ENCODE measurements at places on chromosomes 7 and 10.

DNA sequence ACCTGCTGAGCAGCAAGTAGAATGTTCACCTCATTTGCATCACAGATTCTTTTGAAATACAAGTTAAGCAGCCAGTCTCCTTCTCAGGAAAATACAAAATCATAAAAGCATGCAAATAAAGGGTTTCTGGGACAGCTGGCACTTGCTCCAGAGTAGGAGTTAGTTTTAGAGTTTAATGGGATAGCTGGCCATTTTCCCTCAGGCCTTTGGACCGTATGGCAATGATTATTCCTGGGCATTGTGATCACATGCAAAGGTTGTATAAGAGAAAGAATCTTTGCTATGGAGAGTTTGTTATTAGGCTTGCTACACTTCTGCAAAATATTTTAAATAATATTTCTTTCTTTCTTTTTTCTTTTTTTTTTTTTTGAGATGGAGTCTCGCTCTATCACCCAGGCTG is 240.8 kb downstream of the CDK14 start:
- DNase-seq, result no peak

- DNase-seq, result no peak
Observed at GRCh38 chr10:128727114-128727513, 600.9 kb upstream of the MKI67 start.

DNA sequence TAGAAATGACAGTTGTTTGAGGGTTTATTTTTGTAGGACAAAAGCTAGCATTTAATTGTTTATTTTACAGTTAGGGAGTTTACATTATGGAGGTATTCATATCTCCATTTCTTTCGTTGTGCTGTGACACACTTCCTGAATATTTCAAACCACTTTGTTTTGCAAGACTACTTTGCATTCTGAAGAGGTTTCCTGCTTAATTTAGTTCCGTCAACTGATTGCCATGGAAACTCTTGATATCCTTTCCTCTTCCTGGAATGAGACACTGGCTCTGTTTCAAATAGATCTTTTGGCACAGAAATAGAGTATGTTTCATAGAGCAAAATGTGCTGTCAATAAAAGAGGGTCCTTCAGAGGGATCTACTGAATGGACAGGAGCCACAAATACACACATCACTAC is 159.5 kb upstream of the AGR3 start:
- peak; percentile 90 for DNase-seq

GRCh38 chr7:74476626-74477025 is 22.9 kb downstream of the GTF2IRD1 start:
- DNase-seq, result no peak

DNA sequence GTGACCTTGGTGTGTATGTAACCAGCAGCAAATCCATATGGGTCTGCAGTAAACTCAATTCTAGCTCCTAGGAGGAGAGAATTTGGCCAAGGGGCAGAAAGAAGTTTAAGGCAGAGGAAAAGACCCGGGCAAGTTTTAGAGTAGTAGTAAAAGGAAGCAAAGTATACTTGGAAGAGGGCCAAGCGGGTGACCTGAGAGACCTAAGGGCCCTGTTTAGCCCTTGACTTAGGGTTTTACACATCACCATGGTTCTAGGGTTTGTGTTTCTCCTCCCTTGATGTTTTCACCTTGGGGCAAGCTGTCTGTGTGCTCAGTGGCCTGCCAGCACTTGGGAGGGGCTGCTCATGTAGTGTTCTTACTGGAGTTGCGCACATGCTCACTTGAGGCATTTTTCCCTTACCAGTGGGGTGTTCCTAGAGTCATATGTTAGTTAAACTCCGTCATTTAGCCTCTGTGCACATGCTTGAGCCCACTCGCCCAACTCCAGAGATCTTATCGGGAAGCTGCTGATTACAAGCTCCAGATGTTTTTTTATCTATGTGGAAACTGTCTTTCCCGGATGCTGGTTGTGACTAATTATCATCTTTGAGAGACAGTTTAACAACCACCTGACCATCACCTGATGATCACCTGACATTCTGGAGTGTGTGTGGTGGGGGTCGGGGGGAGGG is 137.6 kb upstream of the PRSS1 start:
- no peak for DNase-seq

GRCh38 chr10:22737587-22737986 is 23.2 kb upstream of the PIP4K2A start:
- DNase-seq, result peak; percentile 69

DNA sequence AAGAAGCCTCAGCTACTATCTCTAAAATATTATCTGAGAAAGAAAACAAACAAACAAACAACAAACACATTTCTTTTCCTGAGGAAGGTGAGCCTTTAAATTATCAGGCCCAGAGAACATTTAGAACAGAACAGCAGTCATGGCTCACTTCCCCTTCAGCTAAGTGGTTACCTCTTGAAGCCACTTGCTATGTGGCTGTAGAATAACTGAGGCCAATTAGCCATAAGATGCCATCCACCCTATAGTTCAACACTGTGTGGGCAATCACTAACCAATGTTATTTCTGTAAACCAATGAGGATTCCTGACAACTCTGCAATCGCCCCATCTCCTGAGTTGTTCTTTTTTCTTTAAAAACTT is 3.7 kb upstream of the UPP1 start:
- DNase-seq, result no peak

DNA sequence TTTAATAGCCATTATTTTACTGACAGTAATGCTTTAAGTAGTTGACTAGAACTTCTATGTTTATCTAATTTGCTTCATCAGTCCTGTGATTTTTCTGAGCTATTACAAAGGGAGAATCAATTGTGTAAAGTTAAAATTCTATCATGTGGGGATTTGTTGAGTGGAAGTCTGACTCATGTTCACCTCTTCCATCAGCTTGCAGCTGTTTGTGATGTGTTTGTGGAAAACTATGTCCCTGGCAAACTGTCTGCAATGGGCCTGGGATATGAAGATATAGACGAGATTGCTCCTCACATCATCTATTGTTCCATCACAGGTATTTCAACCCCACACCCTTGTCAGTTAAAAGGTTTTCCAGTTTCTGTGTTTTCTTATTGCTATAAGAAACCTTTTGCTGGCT is 59.9 kb downstream of the SUGCT start:
- no peak for DNase-seq

DNA sequence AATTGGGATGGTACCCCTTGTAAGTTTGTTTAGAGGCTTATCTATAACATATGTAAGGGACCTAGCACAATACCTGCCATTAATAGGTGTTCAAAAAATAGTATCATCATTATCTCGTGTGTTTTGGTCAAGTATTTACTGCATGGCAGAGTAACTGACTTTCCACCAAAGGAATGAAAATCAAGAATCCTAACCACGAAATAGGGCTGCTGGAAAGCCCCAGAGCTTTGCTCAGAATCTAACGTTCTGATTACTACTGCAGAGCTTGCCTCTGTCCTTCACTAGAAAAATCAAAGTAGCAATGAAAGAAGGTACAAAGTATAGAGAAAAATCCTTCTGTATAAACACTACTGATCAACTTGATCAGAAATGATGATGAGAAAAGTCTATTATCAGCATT is 34.9 kb downstream of the DCLRE1C start:
- DNase-seq, result no peak

DNA sequence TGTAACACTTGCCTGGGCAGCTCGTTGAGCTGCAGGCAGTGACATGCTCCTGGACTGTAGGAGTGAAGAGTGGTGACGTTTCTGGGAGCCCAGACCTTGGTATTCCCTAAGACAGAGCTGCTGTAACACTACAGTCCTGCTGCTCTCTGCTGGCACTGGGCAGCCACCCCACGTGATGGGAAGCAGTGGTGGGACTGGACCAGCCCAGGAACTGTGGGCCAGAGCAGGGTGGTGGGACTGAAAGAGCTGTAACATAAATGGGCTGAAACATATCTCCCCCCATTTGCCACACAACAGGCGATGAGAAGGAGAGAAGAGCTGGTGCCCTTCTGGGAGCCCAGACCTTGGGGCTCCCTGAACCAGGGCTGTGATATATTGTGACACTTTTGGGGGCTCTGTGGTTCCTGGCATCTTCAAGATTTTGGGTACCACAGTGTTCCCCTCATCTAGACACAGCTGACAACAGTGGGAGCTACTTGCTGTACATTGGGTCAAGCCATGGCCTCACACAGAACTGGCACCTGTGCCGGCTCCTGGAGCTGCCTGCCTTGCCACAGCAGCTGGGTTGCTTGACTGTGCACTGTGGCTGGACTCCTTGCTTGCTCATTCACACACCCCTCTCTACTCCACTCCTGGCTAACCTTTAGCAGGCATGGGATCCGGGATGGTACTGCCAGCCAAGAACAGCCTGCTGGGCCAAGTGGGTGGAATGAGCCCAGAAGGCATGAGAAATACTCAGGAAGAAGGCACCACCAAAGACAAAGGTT is 161.3 kb upstream of the PCDH15 start:
- DNase-seq, result no peak

GRCh38 chr10:5910323-5911100 is 20.5 kb downstream of the FBH1 start:
- no peak for DNase-seq

GRCh38 chr7:130463553-130464434 is 23.0 kb upstream of the CEP41 start:
- no peak for DNase-seq

DNA sequence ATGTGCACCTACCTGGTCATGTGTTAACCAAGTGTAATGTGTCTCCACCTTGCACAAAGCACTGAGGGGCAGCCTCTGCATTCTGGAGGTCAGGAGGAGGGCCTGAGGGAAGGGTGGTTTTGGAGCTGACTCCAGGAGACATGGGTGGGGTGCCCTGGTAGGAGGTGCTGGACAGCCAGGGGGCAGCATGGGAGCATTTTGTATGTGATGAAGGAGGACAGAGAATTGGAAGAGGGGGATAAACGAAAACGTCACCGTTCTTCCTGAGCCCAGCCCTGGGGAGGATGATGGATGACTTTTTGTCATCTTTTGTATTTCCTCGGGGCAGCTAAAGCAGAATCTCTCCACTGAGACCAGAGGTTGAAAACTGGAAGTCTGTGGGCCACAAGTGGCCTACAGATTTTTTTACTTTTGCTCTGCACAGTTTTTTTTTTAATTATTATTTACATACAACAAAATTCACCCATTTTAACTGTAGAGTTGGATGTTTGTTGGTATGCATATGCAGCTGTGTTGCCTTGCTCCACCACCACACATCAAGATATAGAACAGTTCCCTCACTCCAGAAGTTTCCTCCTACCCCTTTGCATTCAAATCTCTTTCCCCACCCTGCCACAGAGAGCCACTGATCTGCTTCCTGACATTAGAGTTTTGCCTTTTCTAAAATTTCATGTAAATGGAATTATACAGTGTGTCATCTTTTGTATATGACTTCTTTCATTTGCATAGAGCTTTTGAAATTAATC is 242.5 kb downstream of the VTI1A start:
- peak; percentile 16 for DNase-seq

- no peak for DNase-seq
Observed at GRCh38 chr10:89095701-89096391, 105.2 kb downstream of the FAS start.

- no peak for DNase-seq
Observed at GRCh38 chr7:36023033-36023560, 130.0 kb upstream of the EEPD1 start.

- peak; percentile 95 for DNase-seq
Observed at GRCh38 chr10:73495226-73495883, 469 bp downstream of the PPP3CB start.

GRCh38 chr7:27199849-27200760 is at the start of gene HOXA13:
HOXA13 (minus strand) TSS chr7:27200091; CDS start chr7:27200077, 14 bp downstream.
- DNase-seq, result peak; percentile 16

GRCh38 chr7:80768756-80769155 is 130.3 kb downstream of the CD36 start:
- no peak for DNase-seq

- peak; percentile 37 for DNase-seq
Observed at GRCh38 chr10:114831186-114831867, 9.7 kb downstream of the FHIP2A start.

DNA sequence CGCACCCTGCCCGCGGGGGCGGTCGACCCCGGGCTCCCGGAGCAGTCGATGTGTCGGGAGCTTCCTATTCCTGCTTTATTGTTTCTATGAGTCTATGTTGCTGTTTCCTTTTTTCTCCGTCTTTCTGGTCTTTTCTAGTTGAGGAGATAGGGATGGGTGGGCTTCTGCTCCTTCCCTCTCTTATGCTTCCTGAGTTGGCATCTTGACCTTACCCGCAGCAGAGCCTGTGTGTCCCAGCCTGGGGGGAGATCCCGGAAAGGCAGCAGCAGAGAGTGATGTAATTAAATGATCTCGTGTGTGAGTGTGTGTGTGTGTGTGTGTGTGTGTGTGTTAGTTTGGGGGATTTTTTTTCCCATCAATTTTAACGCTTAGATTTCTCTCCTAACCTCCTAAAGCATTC is 486 bp upstream of the SORCS1 start:
- no peak for DNase-seq

GRCh38 chr7:2606539-2606936 is 25.2 kb upstream of the TTYH3 start:
- no peak for DNase-seq

DNA sequence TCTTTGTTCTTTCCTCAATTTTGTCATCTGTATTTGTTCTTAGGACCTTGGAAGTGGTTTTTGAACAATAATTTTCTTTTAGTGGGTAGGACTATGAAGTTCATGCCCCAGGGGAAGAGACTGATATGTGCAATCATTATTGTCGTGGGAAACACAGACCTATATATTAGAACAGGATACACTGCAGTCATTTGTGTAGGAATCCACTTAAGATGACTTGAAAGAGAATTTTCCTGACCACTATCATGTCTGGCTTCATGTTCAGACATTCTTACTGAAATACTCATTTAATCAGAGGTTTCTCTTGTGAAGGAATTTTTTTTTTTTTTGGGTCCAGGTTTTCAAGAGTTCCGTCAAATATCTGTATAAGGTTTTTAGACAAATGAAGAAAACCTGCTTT is 163.6 kb downstream of the SUGCT start:
- DNase-seq, result peak; percentile 94

DNA sequence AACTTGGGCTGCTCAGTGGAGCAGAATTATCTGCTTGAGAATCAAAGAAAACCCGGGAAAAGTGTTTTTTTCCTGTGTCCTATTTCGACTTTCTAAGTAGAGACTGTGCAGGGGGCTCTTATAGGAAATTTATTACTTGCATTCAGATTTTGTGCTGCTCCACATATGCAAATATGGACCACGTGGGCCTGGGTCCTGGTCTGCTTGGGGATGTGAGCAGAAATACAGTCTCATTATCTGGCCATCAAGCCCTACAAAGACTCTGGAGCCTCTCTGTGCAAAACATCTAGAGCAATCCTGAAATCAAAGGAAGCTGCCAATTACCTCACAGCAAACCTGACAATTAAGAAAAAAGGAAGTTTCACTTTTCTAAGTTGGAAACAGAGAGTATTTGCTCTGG is 216.9 kb downstream of the LRMDA start:
- no peak for DNase-seq

- peak; percentile 70 for DNase-seq
Observed at GRCh38 chr7:28922624-28923331, 35.4 kb downstream of the TRIL start.
